Hematopoietic multipotent progenitor cell treated with erythropoietin and hydrocortisone succinate and interleukin-3 and kit ligand, for 6 days (in vitro differentiated cells): ENCODE measurements at places on chromosomes 5 and 9.

DNA sequence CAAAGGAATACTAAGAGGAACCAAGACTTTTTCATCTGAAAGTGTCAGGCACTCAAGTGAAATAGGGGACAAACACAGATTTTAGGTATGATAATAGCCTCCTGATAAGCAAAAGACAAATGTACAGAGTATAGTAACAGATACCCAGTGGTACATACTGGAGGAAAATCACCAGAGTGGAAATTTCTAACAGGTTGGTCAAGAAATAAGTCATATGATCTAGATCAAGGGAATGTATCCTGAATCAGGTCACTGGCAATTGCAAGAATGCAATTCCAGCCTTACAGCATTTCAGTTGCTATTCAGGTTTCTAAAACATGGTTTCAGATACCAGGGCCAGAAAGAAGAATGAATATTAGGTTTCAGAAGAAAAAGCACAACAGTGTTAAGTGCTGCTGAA, 82.2 kb upstream of the SLCO6A1 start:
- DNase-seq, result no peak

DNA sequence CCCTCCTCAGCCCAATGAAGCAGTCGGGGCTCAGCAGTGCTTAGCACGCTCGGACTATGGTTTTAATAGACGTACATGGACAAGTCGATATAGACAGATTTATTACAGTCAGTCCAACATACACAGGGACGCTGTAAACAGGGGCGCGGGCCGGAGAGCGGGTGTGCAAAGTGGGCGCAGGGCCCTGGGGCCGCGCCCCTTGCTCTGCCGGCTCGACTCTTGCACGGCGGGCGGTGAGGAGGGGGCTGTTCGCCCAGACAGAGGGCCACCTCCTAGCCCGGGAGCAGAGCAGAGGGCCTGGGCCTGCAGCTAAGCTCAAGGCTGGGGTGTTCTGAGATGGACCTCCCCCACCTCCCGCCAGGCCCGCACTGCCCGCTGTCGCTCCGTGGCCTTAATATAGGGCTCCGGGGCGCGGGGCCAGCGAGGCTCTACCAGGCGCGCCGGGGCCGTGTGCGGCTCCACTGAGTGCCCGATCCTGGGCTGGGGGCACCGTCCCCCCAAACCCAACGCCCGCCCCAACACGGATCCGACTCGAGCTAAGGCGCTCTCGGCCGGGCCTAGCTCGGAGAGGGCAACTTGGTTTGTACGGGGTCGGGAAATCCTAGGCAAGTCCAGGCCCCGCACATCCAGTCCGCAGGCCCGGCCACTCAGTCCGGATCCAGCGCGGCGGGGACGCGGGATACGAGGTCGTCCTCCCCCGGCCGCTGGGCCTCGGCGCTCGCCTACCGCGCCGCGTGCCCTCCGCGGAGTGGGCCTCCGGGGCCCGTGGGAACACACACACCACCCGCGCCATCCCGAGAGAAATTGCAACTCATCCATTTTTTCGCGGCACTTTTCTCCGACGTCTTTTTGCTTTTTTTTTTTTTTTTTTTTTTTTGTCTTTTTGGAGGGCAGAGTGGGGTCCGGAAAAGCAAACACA, 6.1 kb downstream of the PITX1 start:
- no peak for DNase-seq

DNA sequence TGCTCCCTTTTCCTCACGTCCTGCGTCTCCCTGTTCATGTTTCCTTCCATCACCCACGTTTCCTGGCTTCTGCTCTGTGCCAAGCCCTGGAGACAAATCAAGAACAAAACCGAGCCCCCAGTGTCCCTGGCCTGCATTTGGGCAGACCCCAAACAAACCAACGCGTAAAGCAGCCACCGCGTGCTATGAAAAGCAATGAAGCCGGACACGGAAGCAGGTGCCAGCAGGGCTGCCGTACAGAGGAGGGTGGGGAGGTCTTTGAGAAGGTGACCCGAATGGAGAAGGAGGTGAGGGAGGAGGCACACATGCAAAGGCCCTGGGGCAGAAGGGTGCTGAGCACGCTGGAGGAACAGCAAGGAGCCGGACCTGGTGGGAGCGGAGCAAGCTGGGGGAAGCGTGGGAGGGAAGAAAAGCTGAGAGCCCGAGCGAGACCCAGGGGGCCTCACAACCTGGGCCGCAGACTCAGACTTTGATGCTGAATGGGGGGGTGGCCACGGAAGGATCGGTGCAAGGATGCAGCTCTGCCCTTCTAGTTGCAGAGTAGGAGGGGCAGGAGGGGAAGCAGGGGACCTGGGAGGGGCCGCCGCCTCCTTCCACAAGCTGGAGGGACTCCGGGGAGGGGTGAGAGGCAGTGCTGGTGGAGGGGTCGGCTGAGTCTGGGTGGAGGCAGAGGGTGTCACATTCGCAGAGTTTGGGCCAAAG, 1.4 kb upstream of the QSOX2 start:
- no peak for DNase-seq

DNA sequence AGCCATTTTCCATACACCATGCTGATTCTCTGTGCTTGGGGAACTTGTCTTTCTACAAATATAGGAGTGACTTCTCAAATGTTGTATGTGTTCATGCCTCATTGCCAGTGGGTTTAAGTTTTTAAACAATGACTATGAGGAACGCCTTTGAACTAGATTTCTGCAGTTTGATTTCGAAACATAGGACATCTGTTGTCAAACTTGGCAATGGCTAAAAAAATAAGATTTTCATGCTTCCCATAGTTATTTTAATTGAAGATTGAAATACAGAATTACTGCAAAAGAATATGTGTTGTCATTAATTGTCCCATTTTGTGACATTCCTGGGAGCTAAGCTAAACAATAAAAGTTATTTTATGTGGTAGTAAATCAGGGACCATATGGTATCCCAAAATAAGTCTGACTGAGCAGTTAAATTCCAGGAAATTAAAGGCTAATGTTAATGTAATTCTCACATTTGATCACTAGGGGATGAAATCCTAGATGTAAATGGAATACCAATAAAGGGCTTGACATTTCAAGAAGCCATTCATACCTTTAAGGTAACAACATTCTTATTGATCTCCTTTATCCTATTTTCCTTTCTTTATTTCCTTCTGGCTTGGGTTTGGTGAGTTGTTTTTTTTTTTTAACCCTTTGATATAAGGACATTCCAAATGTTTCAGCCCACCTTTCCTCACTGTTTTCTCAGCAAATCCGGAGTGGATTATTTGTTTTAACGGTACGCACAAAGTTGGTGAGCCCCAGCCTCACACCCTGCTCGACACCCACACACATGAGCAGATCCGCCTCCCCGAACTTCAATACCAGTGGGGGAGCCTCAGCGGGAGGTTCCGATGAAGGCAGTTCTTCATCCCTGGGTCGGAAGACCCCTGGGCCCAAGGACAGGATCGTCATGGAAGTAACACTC, 116.7 kb downstream of the GOLPH3 start:
- DNase-seq, result peak; percentile 23

DNA sequence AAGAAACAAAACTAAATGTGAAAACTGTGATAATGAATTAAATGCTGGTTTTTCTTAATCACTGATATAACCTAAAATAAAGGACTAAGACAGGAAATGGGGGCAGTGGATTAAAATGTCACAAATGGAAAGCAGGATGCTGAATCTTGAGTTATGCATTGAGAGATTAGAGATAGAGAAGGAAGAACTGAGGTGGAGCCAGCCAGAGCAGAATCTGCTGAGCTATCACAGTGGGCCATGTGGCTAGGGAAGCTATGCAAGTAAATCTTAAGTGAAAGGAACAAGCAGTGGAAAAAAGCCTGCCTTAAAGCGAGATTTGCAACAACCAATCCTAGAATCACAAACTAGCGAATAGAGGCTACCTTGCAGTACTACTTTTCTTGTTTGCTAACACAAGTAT, 188.5 kb upstream of the RASA1 start:
- peak; percentile 72 for DNase-seq

- DNase-seq, result peak; percentile 35
These were observed 3.8 kb downstream of the NMRK1 start for GRCh38 chr9:75084081-75084672.

DNA sequence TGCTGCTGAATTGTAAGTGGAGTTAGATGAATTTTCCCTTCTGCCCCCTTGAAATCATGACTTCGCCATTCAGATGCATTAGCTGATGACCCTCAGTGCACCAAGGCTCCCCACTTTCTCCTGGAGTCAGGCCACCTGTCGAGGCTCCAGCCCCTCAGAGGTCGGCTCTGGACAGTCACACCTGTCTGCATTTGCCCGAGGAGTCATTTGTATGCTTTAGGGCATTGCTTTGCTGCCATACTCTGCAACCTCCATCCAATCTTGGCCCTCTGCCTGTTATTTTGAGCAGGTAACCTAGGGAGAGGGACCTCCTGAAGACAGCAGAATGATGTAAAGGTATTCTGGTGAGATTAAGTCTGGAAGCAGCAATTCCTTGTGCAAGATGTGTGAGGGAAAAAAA, 144.8 kb downstream of the MACROH2A1 start:
- no peak for DNase-seq

- peak; percentile 30 for DNase-seq
These were observed 175.2 kb downstream of the GAPVD1 start for GRCh38 chr9:125436613-125437443.

- no peak for DNase-seq
These were observed 613.7 kb downstream of the PRELID2 start for GRCh38 chr5:145221416-145221815.

GRCh38 chr9:113311961-113312360, 8.8 kb upstream of the RNF183 start:
- no peak for DNase-seq

- DNase-seq, result no peak
These were observed 7.5 kb downstream of the HSPA5 start for GRCh38 chr9:125233678-125234077.

DNA sequence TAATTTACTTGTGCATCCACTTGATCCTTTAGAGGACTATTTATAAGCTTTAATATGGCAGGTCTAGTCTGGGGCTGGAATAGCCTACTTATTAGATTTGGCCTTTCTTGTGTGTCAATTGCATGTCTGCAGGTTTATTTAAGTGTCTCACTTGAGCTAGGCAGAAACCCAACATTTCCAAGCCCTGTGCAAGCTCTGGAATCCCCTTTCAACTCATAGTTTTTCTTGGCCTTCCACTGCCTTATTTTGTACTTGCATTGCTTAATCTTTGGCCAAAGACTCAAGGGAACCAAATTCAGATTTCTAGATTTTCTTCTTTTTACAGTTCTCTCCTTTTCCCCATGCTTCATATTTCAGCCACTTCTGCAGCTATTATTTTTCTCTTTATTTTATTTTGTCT, 102.4 kb upstream of the RFX3 start:
- no peak for DNase-seq

DNA sequence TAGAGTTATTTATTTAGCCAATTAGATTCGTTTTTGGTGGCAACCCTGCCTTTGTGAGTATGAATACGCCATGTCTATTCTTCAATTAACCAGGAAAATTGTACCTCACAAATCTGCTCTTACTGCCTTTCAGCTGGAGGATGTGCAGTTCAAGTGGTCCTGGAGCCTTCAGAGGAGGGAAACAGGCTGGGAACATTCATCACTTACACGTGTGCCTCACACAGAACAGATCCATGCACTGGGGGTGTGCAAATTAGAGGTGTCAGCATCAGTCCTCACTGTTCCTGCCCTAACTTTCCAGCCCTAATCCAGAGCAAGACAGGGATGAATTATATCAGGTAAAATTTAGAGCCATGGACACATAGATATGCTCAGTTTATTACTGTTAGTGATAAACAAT, 65.4 kb downstream of the SEMA5A start:
- DNase-seq, result no peak

- no peak for DNase-seq
These were observed 83.9 kb upstream of the NR5A1 start for GRCh38 chr9:124590889-124591641.

GRCh38 chr9:13770956-13771355, 491.5 kb upstream of the MPDZ start:
- no peak for DNase-seq

- DNase-seq, result no peak
These were observed 69.9 kb downstream of the CYFIP2 start for GRCh38 chr5:157335534-157336422.

GRCh38 chr9:107749787-107750444, 260.3 kb upstream of the KLF4 start:
- peak; percentile 25 for DNase-seq

DNA sequence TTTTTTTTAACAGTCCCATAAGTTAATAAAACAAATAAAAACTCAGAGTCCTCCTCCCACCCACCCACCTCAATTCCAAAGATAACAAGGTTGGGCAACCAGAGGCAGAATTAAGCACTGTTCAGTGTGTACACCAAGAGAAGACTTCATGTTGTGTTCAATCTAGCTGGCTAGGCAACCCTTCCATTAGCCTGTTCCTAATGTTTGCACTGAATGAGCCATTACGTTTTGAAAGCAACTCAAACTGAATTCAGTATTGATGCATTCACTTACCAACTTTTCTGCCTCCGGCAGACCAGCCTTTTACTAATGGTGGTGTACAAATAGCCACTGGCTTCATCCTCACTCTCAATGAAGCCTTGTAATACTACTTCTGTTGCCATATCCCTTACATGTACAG, 47.5 kb downstream of the PBX3 start:
- DNase-seq, result no peak

- DNase-seq, result no peak
These were observed 143.7 kb downstream of the C5orf15 start for GRCh38 chr5:133824661-133825254.

GRCh38 chr9:128024761-128025308, 42.3 kb downstream of the NAIF1 start:
- DNase-seq, result no peak
